Heart left ventricle (tissue), 16 donors: ENCODE measurements at places on chromosomes 12 and 14. TPM values are rescaled to one million over a fixed set of nuclear protein-coding genes. Genes with fewer than 3 reads are reported as not detected.
A peak's percentile ranks its signal among the peaks of the same experiment; 100 is the strongest.

Gene KRT71
- not detected for total RNA-seq

Gene FAM161B
- total RNA-seq, result 3.6 TPM

Gene CCDC38
- not detected for total RNA-seq

Gene MANSC4
- not detected for total RNA-seq

Gene OTUB2
- 0.09 TPM for total RNA-seq

Gene KLHDC1
- 8.4 TPM for total RNA-seq

Gene HSPB8
- 417 TPM for total RNA-seq

Gene MMP19
- 5.9 TPM for total RNA-seq

Gene PTCSC3
- total RNA-seq, result not detected

DNA sequence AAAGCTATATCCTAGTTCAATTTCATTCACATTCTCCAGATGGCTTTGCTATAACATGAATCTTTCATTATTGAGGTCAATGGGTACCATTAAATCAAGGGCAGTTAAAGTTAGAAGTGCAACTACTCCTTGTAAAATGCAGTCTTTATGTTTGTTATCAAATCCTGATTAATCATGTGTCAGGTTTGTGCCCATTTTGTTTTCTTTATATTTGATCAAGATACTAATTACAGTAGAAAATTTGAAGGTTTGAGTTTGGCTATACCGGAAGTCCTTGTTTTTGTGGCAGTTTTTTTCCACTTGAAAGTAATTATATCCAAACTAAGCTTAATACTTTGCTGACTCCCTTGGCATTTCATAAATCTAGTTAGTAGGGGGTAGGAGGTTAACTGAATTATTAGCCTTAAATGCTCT lies 513.0 kb downstream of the DIO2 start:
- no peak for DNase-seq

DNA sequence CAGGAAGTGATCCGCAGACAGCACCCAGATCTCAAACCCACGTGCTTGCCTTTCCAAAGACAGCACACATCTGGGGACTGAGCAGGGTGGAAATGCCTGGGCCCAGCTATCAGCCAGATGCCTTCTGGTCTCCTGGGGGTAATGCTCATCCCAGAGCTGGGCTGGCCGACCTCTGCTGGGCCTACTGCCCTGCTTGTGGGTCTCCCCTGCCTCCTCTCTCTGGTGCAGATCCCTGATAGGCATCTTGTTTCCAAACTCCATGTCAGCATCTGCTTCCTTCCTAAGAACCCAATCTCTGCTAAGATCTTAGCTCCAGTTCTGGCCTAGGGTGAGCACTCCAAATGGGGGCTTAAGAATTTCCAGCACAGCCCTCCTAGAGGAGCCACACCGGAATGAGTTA lies 1043.0 kb downstream of the VRK1 start:
- DNase-seq, result no peak

DNA sequence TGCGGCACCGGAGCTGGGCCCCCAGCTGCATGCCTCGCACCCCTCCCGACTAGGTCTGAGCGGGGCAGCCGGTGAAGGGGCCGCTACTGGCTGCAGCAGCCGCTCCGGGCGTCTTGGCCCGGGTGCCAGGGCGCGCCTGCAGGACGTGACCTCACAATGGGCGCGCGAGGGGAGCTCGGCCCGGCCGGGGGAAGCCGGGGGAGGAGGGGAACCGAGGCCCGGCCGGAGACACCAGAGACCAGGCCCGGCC lies 353 bp downstream of the BAG5 start:
- peak; percentile 60 for DNase-seq

DNA sequence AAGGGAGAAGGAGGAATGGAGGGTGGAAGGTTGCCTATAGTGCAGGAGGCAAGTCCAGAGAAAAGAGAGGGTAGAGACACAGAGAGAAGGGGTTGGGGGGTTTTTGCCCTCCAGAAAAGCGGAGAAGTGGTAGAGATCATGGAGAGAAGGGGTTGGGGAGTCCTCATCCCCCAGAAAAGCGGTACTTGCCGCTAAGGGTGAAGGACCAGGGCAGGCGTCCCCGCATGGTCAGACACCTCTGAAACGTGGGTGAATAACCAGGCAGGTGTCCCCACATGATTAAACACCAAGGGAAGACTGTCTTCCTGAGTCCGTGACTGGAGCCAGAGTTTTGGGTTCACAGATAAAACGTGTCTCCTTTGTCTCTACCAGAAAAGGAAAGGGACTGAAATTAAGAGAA lies 439.0 kb downstream of the SOX5 start:
- no peak for DNase-seq

DNA sequence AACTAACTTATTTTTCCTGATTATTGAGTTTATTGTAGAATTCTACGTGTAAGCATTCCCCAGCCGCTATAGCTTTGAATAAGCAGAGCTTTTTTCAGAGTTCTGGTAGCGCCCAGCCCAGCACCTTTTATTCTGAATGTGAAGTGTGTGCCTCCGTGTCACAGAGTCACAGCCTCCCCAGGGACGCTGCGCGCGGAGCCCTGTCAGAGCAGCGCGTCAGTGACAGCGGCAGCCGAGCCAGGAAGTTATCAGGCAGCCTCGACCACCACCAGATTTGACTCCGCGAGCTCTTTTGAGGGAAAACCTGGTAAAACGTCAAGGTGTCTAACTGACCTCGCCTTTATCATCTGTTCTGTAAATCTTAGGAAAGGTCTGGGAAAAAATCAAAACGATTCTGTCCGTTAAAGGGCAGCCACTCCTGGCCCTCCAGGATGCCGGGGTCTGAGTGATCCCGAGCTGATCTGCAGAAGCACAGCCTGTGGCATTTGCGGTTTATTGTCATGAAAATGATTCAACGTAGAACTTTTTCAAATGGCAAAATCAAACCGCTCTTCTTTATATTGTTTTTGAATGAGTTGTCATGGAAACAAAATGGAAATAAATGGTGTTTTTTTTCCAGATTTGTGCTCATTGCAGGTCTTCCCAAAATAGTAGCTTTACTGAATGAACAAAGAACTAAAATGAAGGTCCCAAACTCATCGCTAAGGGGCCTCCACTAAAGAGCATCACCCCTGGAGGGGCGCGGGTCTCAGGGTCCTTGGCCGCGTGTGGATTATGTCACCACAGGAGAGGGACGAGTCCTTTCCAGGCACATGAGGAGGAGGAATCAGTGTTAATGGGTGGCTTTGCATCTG lies 43.1 kb upstream of the MMP17 start:
- no peak for DNase-seq

- DNase-seq, result no peak
Observed at GRCh38 chr14:32019276-32019675, 57.8 kb upstream of the ARHGAP5 start.

DNA sequence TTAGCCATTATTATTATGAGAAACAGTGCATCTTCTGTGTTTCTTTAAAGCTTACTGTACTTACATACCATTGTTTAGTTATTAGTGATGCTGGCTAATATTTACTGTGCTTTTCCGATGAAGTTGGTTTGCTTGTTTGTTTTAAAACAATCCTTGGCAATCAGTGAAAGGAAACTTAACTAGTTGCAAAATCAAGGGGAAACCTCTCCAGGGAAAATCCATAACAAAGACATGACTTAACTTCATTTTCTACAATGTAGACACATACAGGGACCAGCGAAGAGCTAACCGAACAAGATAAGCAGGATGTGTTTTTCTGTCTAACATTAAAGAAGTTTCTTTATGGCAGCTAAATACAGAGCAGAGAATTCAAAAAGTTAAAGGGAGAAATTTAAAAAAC lies 102.5 kb upstream of the PARP11 start:
- no peak for DNase-seq

DNA sequence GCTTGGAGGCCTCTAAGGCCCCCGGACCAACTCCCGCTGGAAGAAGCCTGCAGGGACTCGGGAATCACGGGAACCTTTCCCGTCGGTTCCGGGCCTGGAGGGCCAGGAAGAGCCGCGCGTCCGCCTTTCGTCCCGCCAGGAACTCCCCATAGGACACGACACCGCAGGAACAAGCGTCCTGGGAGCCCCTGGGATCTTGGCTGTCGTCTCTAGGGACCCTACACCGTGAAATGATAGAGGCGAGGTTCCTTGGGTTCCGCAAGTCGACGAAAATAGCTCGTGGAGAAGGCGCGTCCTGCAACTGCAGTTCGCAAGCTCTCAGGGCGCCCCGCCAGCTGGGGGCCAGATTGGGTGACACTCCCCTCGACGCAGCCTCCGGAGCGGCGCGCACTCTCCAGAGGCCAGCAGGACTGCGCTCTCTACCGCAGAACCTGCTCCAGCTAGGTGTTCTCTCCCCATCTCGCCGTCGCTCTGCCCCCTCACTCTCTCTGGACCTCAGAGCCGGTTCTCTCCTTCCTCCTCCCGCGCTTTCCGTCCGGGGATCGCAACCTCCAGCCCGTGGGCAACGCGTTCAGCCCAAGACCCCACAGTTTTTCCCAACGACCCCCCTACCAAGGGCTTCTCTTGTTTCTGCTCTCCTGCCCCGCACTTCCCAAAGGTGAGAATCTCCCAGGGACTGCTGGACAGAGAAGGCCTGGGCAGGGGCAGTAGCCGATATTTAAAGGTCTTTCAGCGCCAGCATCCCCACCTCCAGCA lies 776 bp downstream of the BMP4 start:
- peak; percentile 73 for DNase-seq

- no peak for DNase-seq
Observed at GRCh38 chr14:63671987-63672386, 30.3 kb upstream of the WDR89 start.

DNA sequence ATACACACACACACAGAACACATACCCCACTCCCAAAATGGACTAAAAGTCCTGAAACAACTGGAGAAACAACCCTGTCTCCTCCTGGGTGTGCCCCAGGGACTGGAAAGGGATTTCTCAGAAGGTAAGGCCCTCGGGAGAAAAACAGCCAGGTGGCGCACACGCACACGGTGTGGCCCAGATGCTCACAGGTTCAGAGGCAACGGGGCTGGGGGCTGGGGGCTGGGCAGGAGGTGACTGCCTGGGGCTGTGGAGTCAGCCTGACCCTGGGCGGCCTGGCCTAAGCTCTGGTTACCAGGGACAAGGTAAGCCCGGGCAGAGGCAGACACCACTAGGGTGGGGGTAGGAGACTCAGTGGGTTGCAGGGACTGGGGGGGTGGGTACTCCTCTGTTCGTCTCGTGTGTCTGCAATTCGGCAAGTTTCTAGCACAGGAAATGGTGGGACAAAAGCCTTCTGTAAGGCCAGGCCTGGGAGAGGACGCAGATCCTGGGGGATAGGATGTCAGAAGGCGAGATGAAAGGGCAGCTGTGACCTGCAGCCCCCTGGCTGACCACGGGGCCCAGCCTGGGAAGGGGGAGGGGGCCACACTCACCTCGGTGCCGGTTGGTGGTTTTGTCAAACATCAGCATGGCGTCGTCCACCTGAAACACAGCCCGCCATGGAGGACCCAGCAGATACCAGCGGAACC lies 10.4 kb downstream of the MSI1 start:
- DNase-seq, result no peak

- DNase-seq, result no peak
Observed at GRCh38 chr12:45315462-45315861, 99.6 kb downstream of the ANO6 start.

- no peak for DNase-seq
Observed at GRCh38 chr14:100723830-100724437, 2.8 kb upstream of the DLK1 start.

GRCh38 chr12:132400011-132400641 lies 70.7 kb upstream of the GALNT9 start:
- DNase-seq, result no peak

- no peak for DNase-seq
Observed at GRCh38 chr12:88153959-88154358, 11.9 kb downstream of the TMTC3 start.

GRCh38 chr12:98020376-98020775 lies 495.0 kb upstream of the TMPO start:
- DNase-seq, result no peak

DNA sequence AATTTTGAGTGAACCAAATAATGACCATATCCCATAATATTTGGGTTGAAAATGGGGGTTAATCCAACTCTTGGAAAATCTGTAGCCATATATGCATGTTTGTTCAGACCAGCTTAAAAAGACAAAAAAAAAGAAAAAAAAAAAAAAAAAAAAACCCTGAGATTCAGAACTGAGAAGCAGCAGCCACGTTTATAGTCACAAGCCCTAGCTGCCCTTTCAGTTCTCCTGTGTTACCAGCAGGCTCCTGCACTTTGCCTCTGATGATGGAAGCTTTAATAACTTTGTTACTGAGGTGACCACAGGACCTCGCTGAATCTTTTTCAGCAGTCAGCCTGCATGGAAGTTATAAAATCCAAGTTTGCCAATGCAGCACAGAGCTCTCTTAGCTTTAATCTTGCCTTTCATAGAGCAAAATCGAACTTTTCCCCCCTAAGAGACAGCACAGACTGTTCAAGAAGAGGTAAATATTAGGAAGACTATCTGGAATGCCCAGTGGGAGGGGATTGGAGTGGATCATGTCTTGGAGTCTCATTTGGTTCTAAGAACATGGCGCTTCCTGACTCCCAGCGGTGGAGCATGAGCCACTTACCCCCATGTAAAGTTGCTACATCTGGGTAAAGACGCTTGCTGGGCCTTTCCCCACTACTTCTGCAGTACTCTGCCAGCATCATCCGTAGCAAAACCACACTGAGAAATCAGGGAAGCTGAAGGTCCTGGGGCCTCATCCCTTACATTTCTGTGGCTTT lies 20.6 kb downstream of the GNG2 start:
- no peak for DNase-seq

GRCh38 chr14:23404331-23404900 lies 3.7 kb downstream of the MYH6 start:
- no peak for DNase-seq

DNA sequence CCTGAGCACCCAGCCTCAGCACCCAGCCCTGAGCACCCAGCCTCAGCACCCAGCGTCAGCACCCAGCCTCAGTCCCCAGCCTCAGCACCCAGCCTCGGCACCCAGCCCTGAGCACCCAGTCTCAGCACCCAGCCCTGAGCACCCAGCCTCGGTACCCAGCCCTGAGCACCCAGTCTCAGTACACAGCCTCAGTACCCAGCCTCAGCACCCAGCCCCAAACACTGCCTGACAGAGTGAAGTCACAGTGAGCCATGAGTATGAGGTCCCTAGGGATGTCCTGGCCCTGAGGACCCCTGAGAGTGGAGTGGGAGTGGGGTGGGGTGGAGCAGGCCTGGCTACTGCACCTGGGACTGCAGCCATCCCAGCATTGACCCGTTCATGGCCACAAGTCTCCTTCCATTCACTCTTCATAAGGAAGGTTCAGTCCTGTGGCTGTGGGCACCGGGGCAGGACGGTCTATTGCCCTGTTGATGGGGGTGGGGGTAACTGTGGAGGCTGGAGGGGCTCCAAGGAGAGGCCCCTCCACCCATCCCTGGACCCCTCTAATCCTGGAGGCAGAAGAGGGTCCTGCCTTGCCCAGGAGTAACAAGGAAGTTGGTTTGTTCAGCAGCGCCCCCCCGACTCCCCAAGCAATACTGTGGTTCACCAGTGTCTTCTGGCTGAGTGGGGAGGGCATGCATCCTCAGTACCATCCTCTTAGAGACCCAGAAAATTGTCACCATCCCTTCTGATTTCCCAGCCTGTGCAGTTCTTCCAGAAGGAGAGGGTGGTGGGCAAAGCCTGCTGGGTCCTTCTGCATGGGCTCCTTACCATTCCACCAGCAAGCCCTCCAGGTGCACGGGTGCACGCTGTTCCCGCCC lies 140.5 kb downstream of the ADGRD1 start:
- peak; percentile 14 for DNase-seq

DNA sequence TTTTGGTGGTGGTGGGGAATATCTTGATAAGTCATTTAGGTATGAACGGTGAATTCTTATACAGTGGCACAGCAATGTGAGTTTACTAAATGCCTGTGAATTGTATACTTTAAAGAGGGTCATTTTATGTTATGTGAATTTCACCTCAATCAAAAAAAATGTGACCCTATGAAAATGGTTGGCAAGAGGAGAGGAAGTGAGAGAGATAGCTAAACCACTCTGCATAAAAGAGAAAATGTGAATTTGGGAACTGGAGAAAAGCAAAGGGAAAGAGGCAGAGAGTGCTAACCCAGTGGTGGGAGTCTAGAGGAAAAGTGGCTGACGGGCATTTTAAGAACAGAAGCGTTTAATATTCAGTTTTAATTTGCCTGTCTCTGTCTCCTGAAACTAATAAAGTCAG lies 93.8 kb downstream of the SLC38A6 start:
- no peak for DNase-seq
